ENCODE measurements at places on chromosomes 3 and 15.

- no peak for DNase-seq
Observed at GRCh38 chr15:95887666-95888390, 442.7 kb upstream of the NR2F2 start.

GRCh38 chr3:125059488-125060245 lies 3.9 kb upstream of the HEG1 start:
- DNase-seq, result no peak

DNA sequence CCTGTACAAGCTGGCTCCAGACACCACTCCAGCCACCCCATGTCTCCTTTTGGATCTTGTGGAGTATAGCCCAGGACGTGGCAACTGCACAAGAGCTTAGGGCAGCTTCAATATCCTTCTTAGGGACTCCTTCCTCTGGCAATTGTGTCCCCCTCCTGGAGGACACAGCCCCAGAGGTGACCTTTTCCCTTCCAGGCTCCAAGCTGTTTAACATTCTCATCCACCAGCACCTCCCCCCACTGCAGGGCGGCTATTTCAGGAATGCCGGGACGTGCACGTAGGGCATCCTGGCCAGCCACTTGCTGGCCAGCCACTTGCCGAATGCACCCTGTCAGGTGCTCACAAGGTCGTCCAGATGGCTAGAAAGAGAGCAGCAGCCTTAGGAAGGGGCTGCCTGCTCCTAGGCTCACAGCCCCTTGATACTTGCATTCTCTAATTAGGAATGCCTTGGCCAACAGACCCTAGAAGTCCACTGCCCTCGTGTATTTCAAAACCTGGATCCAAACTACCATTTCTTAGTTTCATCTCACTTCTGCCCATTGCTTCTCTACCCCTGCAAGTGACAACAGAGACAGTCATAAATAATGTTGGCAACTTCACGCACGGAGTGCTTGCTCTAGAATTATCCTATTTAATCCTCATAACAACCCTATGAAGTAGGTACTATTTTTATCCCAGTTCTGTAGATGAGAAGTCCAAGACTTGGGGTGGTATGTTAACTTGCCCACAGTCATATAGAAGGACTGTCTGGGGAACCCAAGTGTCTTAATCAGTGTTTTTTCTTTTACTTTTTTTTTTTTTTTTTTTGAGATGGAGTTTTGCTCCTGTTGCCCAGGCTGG lies 24.5 kb upstream of the IDH2 start:
- DNase-seq, result no peak

DNA sequence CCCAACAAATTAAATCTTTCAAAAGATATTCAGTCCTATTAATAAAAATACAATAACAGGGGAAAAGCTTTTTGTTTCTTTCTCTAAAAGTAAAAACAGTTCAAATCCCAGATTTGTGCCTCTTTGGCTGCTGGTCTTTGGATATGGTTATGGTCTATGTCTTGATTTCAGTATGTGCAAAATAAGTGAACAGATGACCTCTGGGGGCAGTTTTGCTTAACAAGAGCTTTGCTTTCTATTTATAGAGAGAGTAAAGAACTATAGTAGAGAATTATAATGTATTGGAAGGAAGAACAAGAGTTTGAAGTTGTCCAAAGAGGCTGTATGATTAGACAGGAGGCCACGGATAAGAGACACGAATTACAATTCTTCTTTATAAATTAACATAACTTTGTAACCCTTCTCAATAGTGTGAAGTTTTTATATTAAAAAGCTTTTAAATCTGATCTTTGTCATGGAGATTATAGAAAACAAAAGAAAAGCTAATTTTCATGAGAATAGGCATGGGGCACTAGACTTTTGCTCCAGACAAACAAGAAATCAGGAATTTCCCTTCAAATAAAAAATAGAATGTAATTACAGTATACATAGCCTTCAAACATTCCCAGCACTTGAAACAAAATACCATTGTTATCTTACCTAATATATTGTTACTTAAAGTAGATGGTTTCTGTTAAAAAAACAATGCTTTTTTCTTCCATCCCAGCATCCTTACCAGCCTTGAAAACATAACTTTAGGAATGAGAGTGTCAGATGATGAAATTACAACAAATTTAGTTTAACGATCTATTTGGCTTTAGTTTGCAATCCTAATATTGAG lies 432.7 kb upstream of the ARHGEF26 start:
- no peak for DNase-seq

DNA sequence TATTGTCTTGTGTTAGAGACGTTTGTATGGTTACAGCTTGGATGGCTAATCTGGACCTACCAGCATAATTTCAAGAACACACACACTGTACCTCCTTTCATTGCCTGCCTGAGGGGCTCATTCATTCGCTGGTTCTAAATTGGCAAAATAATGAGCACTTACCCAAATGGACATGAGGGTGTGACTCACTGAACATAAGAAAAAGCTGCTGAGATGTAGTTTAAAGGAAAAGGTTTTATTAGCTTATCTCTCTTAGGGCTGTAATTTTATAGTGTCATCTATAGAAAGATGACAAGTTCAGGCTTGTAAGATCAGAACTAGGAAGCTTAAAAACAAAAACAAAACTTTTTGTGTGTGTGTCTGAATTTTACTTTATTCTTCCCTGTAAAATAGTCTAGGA lies 120.7 kb upstream of the WNT7A start:
- DNase-seq, result no peak

DNA sequence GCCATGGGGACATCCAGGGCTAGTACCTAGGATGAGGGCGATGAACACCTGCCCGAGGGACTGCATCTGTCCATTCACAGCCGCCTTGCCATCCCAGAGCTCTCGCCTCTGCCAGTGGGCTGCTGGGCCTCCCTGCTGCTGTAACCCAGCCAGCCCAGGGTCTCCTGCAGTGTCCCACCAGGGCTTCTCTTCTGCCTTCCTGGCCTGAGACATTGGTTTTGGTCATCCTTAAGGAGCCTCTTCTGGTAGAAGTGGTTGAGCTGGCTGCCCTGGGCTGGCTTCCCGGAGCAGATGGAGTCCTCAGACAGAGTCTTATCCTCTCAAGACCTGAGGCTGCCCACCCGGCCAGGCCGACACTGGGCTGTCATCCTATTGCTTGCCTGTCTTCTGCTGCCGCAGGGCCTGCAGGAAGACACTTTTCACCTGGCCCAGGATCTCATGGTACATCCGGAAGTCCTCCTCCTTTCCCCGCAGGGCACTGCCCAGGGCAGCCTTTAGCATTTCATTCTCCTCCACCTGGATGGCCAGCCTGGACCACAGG lies 6.1 kb upstream of the HHATL start:
- DNase-seq, result no peak

DNA sequence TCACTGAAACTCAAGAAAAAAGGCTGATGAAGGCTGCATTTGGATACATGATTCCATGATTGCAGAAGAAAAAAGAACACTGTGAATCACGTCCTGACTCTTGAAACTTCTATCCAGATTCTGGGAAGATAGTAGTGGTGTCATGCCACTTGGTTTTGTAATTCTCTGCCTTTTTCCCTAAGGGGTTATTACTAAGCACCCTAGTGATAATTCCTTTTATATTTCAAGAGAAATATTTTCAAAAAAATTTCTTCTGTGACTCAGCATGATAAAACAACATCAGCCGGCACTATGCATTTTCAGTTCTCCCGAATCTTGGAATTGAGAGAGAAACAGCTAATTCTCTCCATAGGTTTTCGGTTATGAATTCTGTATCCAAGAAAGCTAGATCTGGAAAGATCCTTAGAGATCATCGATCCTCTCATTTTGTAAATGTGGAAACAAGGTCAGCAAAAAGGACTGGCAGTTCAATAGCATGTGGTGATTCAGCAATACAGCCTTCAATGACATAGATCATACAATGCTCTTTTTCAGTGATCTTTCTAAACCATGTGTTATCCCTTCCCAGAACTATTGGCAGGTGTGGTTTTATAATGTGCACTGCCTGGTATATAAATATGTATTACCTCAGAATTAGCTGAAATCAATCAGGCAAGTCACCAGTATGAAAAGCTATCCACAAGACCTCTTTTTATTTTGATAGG lies 42.6 kb upstream of the TP63 start:
- no peak for DNase-seq

DNA sequence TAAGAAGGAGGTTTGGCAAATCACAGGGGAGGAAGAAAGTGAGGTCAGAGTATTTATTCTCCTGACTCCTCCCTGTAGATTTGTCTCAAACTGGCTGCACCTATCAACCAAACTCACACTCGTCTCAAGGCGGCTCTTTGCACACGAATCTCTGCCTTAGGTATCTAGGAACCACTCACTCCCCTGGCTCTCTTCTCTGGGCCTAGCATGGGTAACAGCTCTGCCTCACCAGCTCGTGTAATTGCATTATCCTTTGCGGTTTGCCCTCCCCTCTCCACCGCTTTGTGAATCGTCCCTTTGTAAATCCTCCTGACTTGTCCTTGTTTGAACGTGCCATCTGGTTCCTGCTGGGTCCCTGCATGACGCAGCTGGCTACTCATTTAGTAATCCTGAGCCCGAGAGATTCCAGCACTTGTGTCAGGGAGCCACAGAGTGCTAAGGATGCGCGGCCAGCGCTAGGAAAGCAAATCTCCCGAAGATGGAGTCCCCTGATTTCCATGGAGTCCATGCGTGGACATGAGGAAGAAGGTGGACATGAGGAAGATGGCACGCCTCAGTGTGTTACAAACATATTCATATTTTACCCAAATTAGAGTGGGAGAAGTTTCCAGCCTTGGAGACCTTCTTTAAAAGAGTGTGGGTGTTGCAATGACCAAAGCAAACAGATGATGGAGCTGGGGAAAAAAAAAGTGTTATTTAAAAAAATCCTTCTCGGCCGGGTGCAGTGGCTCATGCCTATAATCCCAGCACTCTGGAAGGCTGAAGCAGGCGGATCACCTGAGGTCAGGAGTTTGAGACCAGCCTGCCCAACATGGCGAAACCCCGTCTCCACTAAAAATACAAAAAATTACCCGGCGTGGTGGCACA lies 26.7 kb downstream of the NRROS start:
- DNase-seq, result no peak

DNA sequence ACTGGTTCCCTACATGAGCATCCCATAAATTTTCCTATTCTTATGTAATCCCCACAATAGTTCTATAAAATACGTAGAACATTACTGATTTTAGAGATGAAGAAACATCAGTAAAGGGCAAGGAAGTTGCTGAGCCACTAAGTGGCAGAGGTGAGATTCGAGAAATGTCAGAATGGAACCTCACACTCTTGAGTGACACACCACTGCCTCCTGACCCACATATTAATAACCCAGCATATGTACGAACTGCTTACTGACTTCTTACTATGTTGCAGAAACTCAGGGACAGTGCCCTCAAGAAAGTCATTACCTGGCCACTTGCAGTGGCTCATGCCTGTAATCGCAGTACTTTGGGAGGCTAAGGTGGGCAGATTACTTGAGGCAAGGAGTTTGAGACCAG lies 1022.4 kb downstream of the FHIT start:
- no peak for DNase-seq

DNA sequence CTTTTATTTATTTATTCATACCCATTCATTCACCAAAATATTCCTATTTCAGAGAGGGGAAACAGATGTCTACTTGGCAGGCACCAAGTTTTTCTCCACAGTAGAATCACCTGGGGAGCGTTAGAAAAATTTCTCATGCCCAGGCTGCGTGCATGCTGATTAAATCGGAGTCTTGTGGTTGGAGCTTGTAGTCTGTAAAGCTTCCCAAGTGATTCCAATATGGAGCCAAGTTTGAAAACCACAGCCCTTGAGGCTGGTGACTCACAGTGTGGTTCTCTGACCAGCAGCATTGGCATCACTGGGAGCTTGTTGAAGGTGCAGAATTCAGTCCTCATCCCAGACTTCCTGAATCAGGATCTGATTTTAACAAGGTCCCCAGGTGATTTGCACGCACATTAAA lies 49.7 kb downstream of the PDHB start:
- no peak for DNase-seq

DNA sequence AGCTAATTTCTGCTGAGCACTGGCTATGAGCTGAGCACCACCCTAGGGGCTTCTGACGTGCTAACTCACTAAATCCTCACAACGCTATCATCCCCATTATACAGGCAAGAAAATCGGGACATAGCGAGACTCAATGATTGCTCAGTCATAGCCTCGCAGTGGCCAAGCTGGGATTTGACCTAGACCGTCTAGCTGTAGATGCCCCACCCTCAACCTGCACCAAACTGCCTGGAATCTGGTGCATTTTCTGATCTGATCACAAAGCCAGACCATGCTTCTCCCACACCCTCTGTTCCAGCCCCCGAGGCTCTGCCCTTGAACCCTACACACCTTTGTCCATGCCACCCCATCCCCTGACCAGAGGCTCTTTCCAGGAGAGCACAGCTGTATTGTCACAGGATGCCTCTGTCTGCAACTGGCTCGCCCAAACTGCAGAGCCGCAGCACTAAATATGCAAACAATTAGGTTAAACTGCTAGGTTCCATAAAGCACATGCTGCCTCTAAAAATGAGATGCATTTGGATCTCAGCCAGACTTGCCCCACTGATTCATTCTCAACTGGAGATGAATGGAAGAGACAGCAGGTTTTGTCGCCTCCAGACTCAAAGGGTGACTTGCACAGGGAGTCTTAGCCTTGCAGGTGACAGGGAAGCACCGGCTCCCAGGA lies 95.2 kb downstream of the NUP210 start:
- no peak for DNase-seq

- no peak for DNase-seq
Observed at GRCh38 chr15:89835176-89835564, 20.5 kb upstream of the ANPEP start.

- no peak for DNase-seq
Observed at GRCh38 chr3:46695962-46696894, 2.7 kb upstream of the ALS2CL start.

DNA sequence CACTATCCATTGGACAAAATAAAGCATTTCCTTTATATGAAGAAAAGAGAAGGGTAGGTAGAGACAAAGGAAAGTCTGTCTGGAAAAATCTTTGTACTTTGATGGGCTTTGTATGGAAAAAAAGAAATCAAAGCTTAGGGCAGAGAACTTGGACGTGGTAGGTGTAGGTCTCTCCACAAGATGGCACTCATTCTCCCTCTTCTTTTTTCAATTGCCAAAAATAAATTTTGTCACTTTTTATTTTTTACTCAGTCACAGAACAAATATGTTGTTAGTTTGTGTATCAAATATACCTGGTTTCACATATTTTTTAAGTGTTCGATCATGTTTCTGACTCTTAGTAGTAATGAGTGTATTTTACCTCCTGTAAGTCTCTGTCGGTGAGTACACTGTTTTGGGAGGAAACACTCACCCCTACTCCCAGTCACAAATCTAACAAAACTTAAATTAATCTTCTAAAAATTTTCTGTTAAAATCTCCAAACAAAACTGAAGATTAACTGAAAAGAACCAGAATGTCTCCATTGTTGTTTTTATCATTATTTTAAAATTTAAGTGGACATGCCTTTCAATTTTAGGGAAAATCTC lies 415.8 kb upstream of the GOLIM4 start:
- no peak for DNase-seq

- DNase-seq, result no peak
Observed at GRCh38 chr3:116440196-116440595, 5.1 kb downstream of the LSAMP start.

DNA sequence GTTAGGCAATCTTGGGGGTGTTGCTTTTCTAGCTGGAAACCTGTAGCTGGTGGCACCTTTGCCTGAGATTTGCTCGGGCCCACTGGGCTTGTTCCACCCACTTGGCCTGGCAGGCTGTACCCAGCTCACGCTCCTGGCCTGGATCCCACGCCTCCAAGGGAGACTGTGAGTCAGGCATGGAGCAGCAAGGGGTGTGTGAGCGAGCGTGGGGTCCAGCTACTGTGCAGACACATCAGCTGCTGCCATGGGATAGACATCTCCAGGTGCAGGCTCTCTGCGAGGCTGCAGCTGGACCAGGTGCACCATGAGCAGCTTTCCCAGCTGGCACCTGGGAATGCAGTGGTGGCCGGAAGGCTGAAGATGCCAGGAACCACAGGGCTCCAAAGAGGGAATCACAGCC lies 36.0 kb downstream of the NR1D2 start:
- DNase-seq, result no peak

GRCh38 chr3:95506174-95506573 lies 1308.2 kb upstream of the EPHA6 start:
- DNase-seq, result no peak

Data from T-helper 2 cell (primary cell).